ENCODE measurements at places on chromosomes 3 and 15. TPM values are rescaled to one million over a fixed set of nuclear protein-coding genes. Genes with fewer than 3 reads are reported as not detected.

SYNPR gene
- not detected for total RNA-seq

RNU5B-1 gene
- not detected for total RNA-seq

GRCh38 chr3:106522397-106522796 lies 653.6 kb upstream of the CBLB start:
- DNase-seq: no peak

DNA sequence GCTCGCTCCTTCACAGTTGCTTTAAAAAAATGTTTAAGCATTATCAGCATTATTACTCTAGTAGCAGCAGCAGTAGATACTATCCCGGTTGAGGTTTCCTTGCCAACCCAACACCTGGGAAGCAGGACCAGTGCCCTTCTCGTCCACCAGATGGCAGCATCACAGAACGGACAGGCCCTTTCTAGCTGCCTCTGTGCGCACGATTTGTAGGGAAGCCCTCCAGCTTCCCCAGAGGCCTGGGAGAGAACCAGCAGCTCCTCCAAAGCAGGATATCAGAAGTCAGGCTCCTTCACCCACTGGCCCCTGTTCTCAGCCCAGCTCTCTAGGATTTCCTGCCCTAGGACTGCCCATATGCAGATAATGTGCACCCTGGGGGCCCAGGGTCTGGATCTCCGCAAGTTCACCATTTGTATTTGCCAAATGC lies 16.8 kb upstream of the ESYT3 start:
- DNase-seq: peak; percentile 89

DNA sequence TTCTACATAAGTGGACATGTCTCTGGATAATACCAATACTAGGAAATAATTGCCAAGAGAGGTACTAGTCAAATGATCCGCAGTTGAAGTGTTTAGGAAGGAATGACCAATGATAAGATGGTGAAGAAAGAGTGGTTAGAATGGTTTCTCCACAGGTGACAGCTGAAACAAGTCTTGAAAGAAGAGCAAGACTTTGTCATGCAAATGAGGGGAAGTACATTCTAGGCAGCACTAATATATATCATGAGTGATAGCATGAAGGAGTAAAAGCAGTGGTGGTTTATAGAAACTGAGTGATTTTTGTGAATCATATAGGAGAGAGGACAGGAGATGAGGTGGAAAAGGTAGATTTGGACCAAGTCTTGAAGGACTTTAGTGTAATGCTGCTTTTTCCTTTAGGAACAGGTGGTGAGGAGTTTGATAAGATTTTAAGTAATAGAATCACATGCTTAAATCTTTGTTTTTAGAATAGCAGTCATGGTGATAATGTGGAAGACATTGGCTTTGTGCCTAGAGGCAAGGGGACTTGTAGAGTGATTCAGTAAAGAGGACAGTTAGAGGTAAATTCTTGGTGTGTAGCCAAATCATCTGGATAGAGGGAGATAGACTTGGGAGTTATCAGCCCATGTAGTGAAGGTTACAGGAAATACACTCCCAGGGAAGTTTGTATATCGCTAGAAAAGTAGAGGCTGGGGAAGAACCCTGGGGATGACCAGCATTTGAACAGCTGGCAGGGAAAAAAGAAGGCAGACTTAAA lies 31.9 kb downstream of the SLMAP start:
- DNase-seq: peak; percentile 18

GRCh38 chr3:141152801-141153678 lies 78.6 kb upstream of the PXYLP1 start:
- DNase-seq: no peak

DNA sequence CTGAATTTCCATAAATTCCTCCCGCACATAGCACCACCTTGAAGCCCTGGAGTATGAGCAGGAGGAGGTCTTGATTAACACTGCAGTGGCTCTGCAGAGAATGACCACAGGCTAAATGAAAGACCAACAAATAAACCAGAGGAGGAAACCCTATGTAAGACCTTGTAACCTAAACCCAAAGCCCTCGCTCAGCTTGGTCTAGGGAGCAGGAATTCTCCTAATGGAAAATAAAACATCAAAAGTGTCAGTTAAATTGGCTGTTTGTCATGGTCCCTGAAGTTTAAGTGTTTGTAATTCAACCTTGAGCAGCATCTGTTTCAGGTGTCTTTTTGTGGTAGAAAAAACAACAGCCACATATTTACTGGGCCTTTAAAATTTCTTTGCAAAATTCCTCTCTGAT lies 9.2 kb upstream of the UBE2Q2 start:
- DNase-seq: no peak

HIGD1A gene
- total RNA-seq: 201 TPM

DNA sequence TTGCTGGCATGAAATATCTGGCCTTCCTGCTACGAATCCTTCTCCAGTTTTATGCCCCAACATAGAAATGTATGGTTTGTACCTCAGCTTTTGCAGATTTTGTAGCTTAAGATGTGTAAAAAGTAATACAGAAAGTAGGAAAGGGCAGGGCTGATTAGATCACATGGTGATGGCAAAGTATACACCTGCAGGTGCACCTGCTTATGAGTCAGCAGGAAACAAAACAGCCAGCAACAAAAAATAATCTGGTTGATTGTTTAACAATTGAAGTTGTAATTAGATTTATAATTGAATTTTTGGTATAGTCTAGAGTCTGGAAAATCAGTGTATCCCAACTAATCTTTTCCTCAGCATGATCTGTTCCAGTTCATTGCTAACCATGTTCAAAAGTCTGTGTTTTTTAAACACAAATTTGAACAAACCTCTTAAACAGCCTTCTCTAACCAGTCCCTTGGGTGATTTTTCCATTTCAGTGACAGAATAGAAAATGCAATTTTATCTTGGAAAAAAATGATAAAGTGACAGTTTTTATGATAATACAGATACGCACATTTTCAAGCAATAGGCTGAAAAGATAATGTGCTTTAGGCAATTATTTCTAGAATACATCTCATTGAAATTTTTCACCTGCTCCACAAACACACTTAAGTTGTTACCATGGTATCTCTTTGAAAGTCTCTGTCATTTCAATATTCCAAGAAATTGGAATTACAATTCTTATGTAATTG lies 477.4 kb downstream of the NAALADL2 start:
- no peak for DNase-seq

CCDC174 gene
- total RNA-seq: 13.5 TPM

- DNase-seq: no peak
Measured at GRCh38 chr3:3919316-3919715, 120.1 kb downstream of the LRRN1 start.

DNA sequence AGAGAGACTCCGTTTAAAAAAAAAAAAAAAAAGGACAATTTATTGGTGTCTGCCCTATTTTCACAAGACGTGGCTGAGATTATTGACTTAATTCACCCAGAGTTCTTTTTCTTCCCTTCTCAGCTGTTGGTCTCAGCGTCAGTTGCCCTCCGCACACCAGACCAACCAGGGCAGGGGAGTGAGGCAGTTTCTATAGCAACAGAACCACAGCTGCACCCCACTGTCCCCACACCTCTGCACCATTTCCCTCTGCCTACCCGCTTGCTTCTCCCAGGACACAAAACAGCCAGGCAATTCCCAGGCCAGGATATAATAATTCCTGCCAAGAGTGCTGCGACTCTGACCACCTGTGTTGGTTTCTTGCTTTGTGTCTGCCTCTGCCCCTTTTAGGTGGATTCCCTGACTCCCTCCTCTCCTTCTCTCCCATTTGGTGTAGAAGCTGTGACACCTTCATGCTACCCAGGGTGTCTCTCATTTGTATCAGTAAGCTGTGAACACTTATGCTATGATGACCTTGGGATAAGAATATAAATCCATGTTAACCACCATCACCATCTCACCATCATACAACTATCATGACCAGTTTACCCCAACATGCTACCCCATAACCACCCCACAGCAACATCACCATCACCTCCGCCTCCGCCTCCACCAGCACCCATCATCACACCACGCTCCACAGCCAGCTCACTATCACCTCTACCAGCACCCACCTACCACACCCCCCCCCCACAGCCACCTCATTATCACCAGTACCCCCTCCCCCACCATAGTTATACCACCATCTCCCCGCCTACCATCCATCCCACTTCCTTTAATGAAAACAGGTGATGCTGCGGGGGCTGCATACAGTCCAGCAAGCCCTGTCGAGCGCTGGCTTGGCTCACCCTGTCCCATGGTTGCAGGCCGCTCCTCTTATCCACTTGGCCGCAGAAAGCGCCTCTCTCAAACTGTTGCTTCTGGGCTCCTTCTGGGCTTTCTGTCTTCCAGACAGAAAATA lies 589 bp downstream of the EPB42 start:
- no peak for DNase-seq

FAM107A gene
- total RNA-seq: not detected

DNA sequence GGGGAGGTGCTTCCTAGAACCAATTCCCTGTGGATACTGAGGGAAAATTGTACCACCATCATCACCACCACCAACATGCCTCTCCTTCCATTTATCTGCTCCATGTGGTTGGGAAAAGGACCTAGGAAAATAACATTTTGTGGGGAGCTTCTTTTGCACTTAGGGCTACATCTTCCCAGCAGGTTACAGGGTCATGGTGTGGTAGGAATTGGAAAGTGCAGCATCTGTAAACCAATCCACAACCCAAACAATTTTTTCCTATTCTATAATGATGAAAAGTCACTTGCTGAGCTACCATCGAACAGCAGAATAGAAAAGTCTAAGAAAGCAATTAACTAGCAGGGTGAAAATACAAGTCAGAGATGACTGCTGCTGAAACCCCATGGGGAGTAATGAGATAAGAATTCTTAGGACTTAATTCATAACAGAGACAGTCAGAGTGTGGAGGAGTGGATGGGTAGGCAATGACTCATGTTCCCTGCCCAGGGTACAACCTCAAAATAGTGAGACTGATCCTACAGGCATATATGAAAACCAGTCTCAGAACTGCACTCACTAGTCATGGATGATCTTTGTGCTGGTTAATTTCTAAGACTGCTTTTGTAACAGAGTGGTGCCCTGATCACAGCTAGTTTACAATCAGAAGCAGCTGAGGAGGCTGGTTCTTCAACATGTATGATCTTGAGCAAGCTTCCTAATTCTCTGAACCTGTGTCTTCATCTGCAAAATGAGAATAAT lies 38.1 kb upstream of the LEKR1 start:
- DNase-seq: peak; percentile 97

DNA sequence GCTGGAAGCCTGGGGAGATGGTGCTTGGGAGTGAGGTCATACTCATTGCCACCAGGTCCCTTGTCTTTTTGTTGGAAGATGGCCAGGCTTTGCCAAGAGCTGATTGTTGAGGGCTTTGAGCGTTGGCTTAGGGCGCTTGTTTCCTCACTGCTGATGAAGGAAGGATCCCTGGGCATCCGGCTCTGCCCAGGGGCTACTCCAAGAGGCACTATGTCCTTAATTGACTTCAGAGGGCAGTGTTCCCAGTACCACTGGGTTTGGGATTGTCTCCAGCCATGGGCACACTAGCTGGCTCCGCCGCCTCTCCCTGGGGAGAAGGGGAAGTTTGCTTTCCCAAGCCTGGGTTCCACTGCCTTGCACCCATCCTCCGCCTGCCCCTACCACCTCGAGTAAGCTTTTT lies 57.2 kb upstream of the RGMA start:
- no peak for DNase-seq

ACAN gene
- under 0.01 TPM for total RNA-seq

GRCh38 chr15:76991048-76991447 lies 3.9 kb upstream of the PSTPIP1 start:
- no peak for DNase-seq

GRCh38 chr3:13653631-13654279 lies 104.8 kb downstream of the FBLN2 start:
- DNase-seq: no peak

DNA sequence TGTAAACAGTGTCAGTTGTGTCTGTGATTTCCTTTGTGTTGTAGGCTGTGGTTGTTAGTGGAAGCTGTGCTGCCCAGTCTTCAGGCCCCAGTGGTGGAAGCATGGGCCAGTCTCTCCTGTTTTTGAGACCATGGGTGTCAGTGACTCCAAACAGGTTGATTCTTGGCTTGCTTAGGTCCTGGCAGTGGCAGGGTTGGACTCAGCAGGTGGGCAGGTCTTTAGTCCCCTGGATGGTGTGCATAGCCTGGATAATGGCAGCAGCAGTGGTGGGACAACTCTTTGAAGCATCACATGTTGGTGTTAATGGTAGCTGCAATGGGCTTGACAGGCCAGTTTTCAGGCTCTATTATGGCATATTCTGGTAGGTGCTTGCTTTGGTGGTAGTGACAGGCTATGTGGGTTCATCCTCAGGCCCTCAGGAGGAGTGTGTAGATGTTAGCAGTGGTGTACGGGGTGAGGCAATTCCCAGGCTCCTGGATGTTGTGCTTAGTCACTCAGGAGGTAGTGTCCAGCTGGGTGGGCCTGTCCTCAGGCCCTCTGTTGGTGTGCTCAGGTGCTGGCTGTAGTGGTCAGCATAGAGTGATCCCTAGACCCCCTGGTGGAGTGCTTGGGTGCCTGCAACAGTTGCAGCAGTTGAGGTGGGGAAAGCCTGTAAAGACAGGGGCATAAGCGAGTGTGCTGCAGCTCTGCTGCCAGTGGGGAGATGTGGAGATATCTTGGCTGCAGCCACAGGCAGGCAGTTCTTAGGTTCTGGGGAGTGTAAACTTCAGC lies 596.7 kb downstream of the PDCD6IP start:
- DNase-seq: no peak

Data from LHCN-M2 (cell line).